ENCODE measurements at places on chromosomes 2 and 18.

DNA sequence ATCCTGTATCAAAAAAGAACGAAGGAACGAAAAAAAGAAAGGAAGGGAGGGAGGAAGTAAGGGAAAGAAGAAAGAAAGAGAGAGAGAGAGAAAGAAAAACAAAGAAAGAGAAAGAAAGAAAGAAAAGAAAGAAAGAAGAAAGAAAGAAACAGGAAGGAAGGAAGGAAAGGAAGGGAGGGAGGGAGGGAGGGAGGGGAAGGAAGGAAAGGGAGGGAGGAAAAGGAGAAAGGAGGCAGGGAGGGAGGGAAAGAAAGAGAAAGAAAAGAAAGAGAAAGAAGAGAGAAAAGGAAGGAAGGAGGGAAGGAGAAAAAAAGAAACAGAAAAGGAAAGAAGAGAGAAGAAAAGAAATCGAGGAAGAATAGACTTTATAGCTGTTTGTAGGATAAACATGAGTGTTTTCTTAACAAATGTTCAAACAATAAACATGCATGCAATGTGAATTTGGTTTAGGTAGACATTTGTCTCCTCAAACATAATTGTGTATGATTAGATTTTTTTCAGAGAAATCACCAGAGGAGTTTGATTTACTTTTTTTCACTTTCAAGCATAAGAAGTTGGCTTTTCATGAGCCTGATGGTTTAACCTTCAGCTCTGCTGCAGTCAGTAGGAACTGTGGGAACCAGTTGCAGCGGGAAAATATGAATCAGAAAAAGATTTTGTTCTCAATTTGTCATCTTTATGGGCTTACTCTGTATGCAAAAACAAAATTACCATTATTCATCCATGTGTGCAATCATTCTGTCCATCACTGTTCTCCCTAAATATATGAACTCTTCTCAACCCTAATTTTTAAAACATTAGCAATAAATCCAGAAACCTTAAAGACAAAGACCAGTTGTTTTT is 71.6 kb downstream of the PRKRA start:
- DNase-seq = no peak

- no peak for DNase-seq
Measured at GRCh38 chr2:200962811-200963123, 693 bp downstream of the ORC2 start.

- no peak for DNase-seq
Measured at GRCh38 chr2:225399504-225399903, at the start of gene NYAP2. TSS of gene NYAP2 (plus strand) at chr2:225399710. CDS start at chr2:225408881, 9,171 bp downstream.

GRCh38 chr18:49976795-49977560 is 163.6 kb upstream of the ACAA2 start:
- DNase-seq = no peak

DNA sequence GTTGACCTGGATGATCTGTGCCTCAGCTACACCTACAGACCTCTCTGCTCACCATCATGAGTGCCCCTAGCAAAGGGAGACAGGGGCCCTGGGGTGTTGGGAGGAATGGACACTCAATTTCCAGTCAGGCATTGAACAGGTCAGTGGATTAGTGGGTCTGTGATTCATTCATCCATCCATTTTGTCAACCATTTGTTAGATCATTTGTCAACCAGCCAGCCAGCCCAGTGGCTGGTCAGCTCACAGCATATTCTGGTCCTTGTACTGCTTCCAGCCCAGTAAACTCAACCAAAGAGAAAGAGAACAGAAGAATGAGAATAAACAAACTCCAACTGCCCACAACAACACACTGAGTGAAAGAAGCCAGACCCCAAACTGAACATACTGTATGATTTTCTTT is 4.6 kb upstream of the KLF11 start:
- DNase-seq = no peak

GRCh38 chr2:45904267-45904945 is 252.9 kb downstream of the PRKCE start:
- no peak for DNase-seq

- no peak for DNase-seq
Measured at GRCh38 chr2:62554440-62554839, 48.4 kb upstream of the TMEM17 start.

DNA sequence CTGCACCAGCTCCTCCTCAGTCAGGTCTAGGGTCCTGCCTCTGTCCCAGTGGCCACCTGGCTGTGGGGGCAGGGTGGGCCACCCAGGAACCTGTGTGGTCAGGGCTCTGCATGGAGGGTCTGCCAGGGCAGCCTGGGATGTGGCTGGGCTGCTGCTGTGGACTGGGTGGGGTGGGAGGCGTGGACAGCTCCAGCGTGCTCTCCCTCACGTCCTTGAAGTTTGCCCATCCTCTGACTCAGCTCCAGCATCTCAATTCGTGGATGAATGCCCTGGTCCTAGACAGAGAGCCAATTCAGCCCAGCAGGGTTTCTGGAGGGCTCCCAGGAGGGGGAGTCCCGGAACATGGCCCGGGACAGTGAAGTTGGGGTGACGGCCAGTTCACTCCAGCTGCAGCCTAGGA is 64.3 kb upstream of the EPAS1 start:
- no peak for DNase-seq

- DNase-seq = no peak
Measured at GRCh38 chr2:99974275-99974674, 168.1 kb downstream of the AFF3 start.

GRCh38 chr2:142742371-142743214 is 134.9 kb upstream of the KYNU start:
- no peak for DNase-seq

Data from stimulated activated CD8-positive, alpha-beta memory T cell treated with anti-CD3 and anti-CD28 coated beads, Interleukin-4, amount 100 ng/mL, for 4 hours (primary cell).